Stimulated activated CD8-positive, alpha-beta memory T cell treated with anti-CD3 and anti-CD28 coated beads, Interleukin-4, amount 100 ng/mL, for 1 hour (primary cell): ENCODE measurements at places on chromosomes 2 and 18.

- DNase-seq = no peak
These were observed 11.8 kb upstream of the ATOH8 start for GRCh38 chr2:85741833-85742455.

DNA sequence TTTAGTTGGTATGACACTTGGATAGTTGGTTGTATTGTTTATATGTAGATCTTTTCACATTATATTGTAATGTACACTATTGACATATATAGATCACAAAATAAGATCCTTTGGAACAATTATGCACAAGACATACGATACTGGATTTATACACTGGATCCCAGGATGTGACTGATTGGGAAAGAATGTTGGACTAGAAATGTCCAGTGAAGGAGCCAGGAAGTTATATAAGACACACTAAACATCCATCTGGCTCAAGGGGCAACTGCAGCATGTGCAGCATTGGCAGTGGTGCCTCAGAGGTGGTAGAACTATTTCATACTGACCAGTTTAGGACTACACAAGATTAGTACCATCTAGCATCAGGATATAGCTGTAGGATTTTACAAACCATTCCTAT, 104.9 kb downstream of the TRABD2A start:
- DNase-seq = no peak

DNA sequence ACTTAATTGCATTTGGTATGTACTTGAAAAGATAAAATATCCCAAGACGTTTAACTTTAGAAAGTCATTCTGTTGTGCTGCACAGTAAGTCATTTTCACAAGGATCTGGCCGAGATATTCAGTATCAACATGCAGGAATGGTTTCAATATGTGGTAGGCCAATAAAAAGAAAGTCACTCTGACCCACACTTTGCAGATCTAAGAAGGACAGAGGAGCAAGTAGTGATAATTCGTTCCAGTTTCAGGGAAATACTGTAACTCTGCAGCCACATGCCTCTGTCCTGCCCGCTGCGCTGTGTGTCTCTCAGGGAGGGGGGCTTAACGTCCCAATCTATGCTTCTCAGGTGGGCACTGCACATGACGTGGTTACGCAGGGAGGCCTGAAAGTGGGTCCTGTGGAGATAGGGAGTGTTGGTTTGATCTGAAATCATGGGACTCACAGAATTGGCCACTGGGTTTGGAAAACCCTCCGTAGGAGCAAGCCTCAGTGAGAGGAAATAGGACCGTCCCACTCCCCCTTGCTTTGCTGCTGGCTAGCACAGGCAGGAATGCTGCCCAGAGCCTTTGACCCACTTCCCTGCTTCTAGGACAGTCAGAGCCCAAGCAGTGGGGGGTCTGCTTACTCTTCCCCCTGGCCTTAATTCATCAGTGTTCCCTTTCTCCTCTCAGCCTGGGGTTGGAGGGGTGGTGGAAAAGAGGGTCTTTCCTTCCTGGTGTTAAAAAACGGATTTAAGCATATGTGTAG, 314.7 kb upstream of the SPRED2 start:
- no peak for DNase-seq

- DNase-seq = no peak
These were observed 50.1 kb downstream of the TIMM21 start for GRCh38 chr18:74198453-74198852.

DNA sequence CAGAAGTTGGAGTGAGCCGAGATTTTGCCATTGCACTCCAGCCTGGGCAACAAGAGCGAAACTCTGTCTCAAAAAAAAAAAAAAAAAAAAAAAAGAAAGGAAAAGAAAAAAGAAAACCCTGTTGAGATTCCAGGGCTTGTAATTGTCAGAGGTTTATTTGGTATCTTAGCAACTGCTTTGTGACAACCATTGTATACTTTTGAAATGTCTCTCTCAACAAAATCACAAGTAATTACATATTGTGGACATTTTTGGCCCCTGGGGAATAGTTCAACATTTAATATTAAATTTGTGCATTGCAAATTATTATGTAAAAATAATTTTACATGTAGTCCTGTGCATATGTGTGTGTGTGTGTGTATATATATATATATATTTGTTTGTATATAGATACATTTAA, 270.8 kb downstream of the GALNT13 start:
- DNase-seq = no peak

- DNase-seq = no peak
These were observed 788.4 kb downstream of the EPHA4 start for GRCh38 chr2:220783671-220784070.

GRCh38 chr18:39976771-39977170, 1978.3 kb upstream of the PIK3C3 start:
- no peak for DNase-seq

GRCh38 chr18:48080546-48080945, 150.1 kb upstream of the SMAD2 start:
- DNase-seq = no peak

DNA sequence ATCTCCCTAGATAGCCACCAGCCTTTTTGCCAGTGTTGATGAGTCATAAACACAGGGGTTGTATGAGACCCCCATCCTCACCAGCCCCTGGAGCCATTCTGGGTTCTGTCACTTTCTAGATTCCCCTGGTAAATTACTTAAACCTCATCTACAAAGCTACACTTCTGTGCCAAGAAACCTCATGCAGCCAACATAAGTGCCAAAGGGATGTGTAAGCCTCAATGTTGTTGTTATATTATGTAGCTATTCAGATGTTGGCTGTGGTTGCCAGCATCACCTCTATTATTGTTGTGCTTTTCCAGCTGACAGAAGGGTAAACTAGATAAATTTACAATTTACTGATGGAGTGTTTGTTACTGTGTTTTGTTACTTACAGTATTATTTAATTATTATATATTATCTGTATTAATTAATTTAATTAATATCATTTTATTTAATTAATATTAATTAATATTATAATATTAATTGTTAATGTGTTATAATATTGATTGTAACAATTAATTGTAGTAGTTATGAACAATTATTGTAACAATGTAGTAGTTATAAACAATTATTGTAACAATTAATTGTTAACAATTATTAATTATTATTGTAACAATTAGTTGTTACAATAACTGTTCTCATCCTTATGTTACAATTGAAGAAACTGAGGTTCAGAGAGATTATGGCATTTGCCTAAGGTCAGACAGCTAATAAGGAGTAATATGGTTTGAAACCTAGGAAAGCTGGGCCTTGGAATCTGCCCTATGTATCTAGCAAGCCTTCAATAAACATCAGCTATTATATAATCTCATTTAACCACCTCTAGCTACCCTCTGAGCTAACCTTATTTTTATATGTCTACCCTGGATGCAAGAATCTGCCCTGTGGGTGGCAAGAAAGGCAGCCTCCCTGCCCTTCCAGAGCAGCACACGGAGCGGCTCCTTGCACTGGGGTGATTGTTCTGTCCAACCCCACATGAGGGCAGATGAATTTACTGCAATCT, 36.1 kb downstream of the PSTPIP2 start:
- DNase-seq = no peak

- no peak for DNase-seq
These were observed 49.0 kb downstream of the STRADB start for GRCh38 chr2:201500534-201500933.

GRCh38 chr18:41155910-41156851, 798.9 kb upstream of the PIK3C3 start:
- DNase-seq = no peak

- no peak for DNase-seq
These were observed 51.9 kb downstream of the SETBP1 start for GRCh38 chr18:44732599-44732998.
